ENCODE measurements at places on chromosomes 13 and 19.

DNA sequence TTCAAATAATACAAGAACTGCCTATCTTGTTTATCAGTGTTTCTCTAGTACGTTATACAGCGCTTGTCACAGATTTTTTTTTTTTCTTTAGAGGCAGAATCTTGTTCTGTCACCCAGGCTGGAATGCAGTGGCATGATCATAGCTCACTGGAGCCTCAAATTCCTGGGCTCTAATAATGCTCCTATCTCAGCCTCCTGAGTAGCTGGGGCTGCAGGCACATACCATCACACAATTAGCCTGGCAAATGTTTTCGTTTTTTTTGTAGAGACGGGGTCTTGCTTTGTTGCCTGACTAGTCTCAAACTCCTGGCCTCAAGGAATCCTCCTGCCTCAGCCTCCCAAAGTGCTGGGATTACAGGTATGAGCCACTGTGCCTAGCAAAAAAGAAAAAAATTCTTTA is 66.0 kb upstream of the FREM2 start:
- DNase-seq, result no peak

GRCh38 chr13:108213946-108214345 is 1.4 kb downstream of the LIG4 start:
- DNase-seq, result no peak

- no peak for DNase-seq
Observed at GRCh38 chr13:113823771-113824170, 40.1 kb downstream of the GAS6 start.

DNA sequence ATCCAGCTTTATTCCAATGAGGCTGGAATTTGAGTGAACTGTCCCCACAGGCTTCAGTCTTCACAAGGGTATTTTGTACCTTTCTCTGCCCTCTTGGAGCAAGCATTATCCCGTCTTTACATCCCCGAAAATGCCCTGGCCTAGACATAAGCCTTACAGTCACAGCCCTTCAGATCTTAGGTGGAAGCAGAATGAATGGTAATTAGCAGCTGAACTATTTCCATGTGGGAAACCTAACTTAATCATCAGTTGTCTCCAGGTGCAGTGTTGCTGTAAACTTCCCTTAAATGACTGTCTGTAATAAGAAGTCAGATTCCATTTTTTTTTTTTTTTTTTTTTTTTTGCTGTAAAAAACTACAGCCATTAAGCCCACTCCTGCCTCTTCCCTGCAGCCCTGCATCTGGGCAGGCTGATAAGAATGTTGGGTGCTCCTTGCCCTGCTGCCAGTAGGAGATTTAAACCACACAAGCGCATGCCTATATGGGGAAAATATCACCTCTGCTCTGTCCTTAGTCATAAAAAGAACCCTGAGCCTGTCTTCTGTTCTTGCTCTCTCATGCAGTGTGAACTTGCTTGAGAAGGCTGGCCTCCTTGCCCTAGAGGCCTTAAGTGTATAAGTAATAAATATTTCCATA is 426.8 kb upstream of the SLITRK5 start:
- DNase-seq, result no peak

DNA sequence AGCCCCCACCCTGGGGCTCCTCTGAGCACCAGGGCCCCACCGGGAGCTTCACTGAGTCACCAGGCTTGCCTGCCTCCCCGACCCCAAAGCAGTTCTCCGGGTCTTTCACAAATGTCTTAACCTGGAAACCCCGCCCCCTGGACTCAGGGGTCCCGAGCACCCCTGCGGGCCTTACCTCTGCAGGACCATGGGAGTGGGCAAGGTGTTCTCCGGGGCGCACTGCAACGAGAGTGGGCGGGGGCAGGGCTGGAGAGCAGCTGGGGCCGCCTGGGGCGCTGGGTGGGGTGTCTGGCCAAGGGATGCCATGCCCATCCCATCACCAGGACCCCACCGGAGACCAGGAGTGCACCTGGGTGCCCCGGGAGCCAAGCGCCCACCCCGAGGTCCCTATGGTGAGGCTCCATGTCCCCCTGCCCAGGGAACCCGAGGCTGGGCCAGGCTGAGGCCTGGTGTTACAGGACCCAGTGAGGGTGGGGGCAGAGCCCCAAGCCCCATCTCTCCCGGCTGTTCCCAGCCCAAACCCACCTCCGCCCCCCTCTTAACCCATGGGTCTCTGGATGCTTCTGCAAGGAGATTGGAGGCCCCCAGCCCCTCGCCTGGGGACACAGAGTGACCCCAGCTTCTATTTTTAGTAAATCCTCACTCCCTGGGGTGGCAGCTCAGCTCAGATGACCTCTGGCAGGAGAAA is 10.9 kb downstream of the MKNK2 start:
- no peak for DNase-seq

GRCh38 chr13:98478189-98479129 is 98.4 kb downstream of the STK24 start:
- DNase-seq, result no peak

DNA sequence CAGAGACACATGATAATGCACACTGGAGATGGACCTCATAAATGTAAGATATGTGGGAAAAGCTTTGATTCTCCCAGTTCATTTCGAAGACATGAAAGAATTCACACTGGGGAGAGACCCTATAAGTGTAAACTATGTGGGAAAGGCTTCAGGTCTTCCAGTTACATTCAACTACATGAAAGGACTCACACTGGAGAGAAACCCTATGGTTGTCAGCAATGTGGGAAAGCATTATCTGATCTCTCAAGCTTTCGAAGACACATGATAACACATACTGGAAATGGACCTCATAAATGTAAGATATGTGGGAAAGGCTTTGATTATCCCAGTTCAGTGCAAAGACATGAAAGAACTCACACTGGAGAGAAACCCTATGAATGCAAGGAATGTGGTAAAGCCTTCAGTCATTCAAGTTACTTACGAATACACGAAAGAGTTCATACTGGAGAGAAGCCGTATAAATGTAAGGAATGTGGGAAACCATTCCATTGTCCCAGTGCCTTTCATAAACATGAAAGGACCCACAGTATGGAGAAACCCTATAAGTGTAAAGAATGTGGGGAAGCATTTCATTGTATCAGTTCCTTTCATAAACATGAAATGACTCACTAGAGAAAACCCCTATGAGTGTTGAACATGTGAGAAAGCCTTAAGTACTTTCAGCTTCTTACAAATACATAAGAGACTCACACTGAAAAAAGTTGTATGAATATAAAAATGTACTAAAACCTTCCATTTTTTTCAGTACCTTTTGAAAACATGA is 14.7 kb downstream of the ZNF441 start:
- DNase-seq, result no peak

DNA sequence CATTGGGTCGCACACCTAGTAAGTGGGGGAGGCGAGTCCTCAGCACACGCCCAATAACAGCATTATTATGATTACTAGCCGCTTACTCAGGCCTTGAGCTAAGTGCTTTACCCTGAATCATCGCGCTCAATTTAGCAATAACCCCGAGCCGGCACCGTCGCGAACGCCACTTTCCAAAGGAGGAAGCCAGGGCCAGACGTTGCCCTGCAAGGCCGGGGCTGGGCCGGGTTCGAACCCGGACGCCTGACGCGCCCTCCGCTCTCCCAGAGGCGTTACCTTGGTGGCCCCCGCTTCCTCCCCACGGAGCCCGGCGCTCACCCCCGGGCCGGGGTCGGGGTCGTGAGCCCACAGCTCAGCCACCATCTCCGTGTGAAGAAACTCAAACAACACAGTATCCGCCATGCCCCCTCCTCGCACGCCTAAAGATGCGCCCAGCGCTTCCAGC is at the start of gene TRAPPC6A:
TSS of gene TRAPPC6A (minus strand) at position 421 of the 445 bp plus-strand sequence. CDS start at position 402, 19 bp downstream.
- DNase-seq, result no peak

GRCh38 chr13:50125304-50125553 is 110.0 kb downstream of the KCNRG start:
- no peak for DNase-seq

DNA sequence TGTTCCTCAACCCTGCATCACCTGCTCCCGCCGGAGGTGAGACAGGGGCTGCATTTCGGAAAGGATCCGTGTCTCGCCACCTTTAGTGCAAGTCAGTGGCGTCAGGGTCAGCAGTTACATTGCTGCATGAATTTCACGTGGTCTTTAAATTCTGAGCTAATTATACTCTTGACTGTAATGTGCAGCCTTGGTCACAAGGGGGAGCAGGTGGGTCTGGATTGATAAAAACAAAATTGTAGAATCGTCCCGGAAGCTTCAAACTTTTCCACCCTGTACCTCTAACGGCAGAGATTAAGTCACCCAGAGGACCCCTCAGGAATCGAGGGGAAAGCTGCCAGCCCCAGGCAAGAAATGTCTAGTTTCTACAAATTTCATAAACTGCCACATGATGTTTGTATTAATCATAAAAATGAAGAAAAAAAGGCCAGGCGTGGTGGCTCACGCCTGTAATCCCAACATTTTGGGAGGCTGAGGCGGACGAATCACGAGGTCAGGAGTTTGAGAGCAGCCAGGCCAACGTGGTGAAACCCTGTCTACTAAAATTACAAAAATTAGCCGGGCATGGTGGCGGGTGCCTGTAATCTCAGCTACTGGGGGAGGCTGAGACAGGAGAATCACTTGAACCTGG is 20.2 kb downstream of the BBC3 start:
- peak; percentile 92 for DNase-seq

DNA sequence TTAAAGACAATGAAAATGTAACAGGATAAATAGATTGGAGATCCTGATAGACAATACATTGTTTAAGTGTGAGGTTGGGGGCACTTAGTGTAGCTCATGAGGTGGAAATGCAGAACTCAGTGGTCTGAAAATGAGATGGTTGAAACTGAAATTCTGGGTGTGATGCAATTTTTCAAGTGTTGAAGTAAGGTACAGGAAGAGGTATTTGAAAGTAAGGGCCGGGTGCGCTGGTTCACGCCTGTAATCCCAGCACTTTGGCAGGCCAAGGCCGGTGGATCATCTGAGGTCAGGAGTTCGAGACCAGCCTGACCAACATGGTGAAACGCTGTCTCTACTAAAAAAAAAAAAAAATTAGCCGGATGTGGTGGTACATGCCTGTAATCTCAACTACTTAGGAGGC is 113.0 kb downstream of the UFM1 start:
- DNase-seq, result no peak

GRCh38 chr19:1470305-1471009 is 8.6 kb downstream of the C19orf25 start:
- no peak for DNase-seq

- DNase-seq, result no peak
Observed at GRCh38 chr13:97110936-97111335, 111.2 kb upstream of the MBNL2 start.

GRCh38 chr13:35349673-35350278 is 126.7 kb downstream of the MAB21L1 start:
- DNase-seq, result peak; percentile 98

- no peak for DNase-seq
Observed at GRCh38 chr19:42285988-42286348, 16.0 kb upstream of the PRR19 start.

DNA sequence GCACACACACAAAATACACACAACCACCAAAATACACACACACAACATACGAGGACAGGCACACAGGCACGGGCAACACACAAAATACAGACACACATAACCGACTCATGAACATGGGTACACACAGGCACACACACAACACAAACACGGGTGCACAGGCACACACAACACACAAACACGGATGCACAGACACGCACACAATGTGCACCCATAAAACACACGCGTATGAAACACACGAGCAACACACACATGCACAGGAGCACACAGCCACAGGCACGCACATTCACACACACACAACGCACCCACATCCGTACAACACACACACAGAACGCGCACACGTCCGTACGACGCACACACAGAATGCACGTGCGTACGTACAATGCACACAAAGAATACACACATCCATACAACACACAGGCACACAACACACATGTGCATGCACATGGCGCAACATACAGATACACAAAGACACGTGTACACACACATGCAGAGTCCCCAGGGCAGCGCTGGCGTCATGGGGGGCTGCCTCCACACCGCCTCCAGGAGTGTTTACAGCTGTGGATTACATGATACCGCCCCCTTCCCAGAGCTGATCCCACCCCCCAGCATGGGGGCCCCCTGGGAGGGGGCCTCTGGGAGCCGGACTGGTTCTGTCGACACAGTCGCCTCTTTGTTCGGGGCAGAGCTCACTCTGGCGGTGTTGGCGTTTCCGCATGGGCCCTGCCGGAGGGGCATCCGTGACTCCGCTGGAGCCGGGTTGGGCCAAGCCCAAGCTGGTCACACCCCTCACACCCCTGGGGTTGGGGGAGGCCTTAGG is 2.9 kb downstream of the SBNO2 start:
- DNase-seq, result peak; percentile 82

DNA sequence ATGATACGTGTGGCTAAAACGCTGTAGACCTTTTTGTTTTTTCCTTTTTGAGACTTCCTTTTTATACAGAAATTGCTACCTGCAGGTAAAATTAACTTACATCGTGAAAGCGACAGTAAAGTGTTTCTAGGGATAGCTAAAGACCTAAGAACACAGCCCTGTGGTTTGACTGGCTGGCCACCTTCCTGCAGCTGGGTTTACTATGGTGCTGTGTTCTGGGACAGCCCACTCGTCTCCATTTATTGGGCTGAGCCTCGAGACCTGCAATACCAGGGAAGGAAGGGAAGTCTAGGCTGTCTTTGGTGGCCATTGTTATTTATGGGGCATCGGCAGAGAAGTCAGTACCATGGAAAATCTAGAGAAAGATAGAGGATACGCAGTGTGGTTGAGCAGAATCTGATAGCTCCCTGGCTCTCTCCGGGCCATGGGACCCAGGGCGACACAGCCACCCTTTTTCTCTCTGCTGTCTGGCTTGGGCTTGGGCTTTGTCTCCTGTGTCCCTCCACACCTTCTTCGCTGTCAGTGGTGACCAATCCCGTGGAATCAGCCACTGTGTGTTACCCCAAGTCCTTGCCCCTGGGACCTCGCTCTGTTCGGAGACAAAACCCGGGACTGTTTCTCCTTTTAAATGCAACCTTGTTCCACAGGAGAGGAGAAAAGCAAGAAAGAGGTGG is 30.9 kb downstream of the ACTN4 start:
- no peak for DNase-seq

DNA sequence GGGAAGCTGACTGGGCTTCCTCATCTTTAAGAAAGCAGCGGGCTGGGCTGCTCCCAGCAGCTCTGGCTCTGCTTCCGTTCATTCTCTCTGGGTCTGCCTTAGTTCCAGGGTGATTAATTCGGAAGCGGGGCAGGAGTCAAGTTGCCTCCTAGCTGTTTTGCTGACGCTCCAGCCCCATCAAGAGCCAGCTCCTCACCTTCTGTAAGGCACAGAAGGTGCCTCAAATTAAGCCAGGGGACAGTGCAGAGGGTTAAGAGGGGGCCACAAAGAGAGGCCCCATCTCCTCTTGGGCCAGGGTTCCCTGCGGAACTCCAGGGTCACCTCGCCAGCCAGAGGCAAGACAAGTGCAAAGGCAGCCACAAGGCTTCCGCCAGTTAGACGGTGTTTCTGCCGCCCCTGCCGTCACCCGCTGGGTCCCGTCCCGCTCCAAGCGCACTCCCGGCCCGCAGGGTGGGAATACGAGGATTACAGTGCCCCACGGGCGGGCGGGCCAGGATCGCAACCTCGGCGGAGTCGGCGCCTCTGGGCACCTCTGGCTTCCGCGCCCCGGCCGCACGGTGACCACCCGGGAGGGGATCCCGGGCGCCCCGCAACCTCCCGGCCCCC is 508 bp downstream of the SLC15A1 start:
- no peak for DNase-seq

- no peak for DNase-seq
Observed at GRCh38 chr19:30309905-30310601, 62.1 kb upstream of the ZNF536 start.

Measured in SK-MEL-5 (cell line).